ENCODE measurements at places on chromosomes 4 and X.

- DNase-seq = peak; percentile 5
Observed at GRCh38 chrX:135931644-135932487, 38.4 kb downstream of the SAGE1 start.

DNA sequence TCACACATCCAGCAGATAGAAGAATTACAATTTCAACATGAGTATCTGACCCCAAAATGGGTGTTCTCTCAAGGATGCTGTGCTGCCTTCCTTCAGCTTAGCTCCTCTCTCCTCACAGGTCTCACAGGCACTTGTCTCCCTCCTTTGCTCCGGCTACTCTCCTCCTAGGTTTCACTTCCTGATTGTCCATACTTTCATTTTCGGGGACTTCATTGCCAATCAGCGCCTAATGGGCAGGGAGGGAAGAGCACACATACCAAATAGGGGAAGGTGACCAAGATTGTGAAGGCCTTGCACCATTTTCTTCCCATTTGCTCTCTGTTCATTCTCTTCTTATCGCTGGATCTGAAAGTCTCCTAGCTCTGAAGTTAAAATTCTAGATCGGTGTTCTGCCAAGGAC lies 125.4 kb upstream of the EOLA2 start:
- DNase-seq = no peak

- DNase-seq = no peak
Observed at GRCh38 chr4:119149110-119149509, 13.5 kb downstream of the MYOZ2 start.

DNA sequence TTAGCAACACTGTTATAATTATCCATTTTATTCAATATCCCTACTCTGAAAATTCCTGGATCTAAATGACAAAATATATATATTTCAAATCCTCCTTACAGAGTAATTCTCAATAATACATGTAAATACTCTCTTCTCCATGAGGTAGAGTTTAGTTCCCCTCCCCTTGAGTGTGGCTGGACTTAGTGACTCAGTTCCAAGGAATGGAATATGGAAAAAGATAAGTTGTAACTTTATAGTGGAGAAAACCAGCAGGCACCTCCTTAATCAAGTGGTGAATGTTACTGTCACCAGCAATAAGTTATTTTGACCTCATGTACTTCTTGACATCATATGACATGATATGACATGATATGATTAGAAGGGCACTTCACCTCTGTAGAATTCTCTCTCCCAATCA lies 302.0 kb downstream of the RAB28 start:
- no peak for DNase-seq

DNA sequence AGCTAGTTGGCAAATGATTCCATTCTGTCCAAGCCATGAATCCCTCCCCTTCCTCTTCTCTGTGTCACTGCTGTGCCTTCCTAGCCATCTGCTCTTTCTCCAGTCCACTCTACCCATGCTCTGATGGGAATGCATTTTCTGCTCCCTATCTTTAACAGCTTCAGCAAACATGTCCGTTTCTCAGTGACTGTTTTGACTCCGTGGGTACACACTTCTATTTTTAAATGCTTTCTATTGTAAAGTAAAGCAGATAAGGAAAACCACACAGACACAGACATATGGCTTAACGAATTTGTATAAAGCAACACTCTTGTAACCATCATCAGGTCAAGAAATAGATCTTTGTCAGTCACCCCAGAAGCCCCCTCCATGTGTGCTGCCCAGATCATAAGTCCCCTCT lies 72.4 kb upstream of the KLHL13 start:
- DNase-seq = no peak

- no peak for DNase-seq
Observed at GRCh38 chr4:513327-513726, 14.3 kb downstream of the PIGG start.

GRCh38 chrX:154123241-154124219 lies 20.5 kb upstream of the OPN1LW start:
- no peak for DNase-seq

DNA sequence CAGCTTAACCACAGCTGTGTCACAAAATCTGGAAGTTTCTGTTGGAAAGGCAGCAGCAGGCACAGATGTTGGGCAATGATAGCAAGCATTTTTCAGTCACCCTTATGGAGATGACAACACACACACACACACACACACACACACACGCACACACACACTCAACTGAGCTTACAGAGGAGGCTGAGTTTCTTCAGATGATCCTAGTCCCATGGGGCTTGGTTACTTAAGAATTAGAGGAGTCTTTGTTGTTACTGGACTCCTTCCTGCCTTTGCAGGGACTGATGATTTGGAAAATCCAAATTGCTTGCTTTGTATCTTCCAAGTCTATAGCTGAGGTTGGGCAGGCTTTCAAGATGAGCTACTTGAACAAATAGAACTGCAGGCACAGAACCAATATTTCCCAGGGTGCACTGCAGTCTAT lies 740.1 kb upstream of the PITX2 start:
- no peak for DNase-seq

GRCh38 chr4:5980436-5981155 lies 37.6 kb downstream of the C4orf50 start:
- DNase-seq = no peak

GRCh38 chr4:100280807-100281206 lies 90.5 kb upstream of the DDIT4L start:
- DNase-seq = no peak

GRCh38 chrX:9184211-9184610 lies 150.3 kb upstream of the FAM9B start:
- no peak for DNase-seq

- DNase-seq = no peak
Observed at GRCh38 chr4:106978046-106978774, 57.9 kb downstream of the DKK2 start.

GRCh38 chrX:138740341-138740740 lies 28.8 kb upstream of the FGF13 start:
- DNase-seq = no peak

GRCh38 chrX:132957211-132958090 lies 978 bp downstream of the HS6ST2 start:
- no peak for DNase-seq

- no peak for DNase-seq
Observed at GRCh38 chr4:10046471-10046870, 25.2 kb upstream of the SLC2A9 start.

GRCh38 chr4:20723019-20723418 lies 22.8 kb downstream of the PACRGL start:
- no peak for DNase-seq
